ENCODE measurements at places on chromosomes 7 and 10. TPM values are rescaled to one million over a fixed set of nuclear protein-coding genes. Genes with fewer than 3 reads are reported as not detected.
A peak's percentile ranks its signal among the peaks of the same experiment; 100 is the strongest.

DNA sequence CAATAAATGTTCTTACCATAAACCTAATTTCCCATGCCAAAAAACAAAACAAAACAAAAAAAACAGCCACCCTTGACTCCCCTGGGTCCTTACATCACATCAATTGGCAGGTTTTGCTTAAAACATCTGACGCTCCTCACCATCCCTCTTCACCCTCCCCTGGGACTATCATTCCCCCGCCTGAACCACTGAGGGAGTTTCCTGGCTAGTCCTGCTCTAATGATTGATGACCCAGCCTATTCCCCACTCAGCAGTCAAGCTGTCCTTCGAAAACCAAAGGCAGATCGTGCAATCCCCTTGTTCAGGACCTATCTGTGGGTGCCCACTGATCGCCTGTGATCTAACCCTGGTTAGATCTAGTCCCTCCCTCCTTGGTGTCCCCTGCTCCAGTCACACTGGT is 11.2 kb upstream of the FRMPD2 start:
- no peak for DNase-seq

- no peak for DNase-seq
These were observed 276.5 kb downstream of the MAGI2 start for GRCh38 chr7:79176859-79177477.

DNA sequence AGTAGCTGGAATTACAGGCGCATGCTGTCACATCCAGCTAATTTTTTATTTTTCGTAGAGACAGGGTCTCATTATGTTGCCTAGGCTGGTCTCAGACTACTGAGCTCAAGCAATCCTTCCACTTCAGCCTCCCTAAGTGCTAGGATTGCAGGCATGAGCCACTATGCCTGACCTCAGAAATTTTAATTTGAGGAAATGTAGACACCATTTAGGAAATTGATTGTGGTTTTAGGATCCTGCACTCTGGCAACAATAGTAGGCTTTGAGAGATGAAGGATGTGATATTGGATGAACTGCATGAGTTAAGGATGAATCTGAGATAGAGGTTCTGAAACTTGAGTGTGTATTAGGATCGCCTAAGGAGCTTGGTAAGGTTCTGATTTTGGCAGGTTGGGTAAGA is 66.5 kb downstream of the PPP1R9A start:
- DNase-seq, result no peak

The BMPER gene
- 3.8 TPM for total RNA-seq

GRCh38 chr7:35646289-35647023 is 48.5 kb downstream of the HERPUD2 start:
- DNase-seq, result no peak

DNA sequence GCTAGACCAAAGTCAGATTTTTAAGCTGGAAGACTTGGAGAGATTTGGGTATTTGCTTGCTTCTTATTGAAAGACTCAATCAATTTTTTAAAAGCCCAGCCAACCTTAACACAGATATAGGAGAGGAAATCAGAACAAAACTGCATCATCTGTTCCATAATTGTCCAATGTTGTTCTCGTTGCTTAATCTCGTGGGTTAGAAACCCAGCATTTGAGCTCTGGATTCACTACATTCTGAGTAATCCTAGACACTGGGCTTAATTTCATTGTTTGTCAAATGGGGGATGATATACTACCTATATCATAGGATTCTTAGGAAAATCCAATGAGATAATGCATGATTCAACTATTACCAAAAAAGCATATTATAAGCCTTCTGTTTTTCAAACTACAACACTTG is 48.9 kb downstream of the CALD1 start:
- no peak for DNase-seq

GRCh38 chr7:138247568-138248333 is 171.5 kb downstream of the AKR1D1 start:
- no peak for DNase-seq

The CALY gene
- total RNA-seq, result not detected

The NXPH1 gene
- not detected for total RNA-seq

- DNase-seq, result peak; percentile 48
These were observed 124.6 kb upstream of the LANCL2 start for GRCh38 chr7:55240418-55241142.

The ZNF22 gene
- 19.3 TPM for total RNA-seq

The ZKSCAN5 gene
- 6.3 TPM for total RNA-seq

DNA sequence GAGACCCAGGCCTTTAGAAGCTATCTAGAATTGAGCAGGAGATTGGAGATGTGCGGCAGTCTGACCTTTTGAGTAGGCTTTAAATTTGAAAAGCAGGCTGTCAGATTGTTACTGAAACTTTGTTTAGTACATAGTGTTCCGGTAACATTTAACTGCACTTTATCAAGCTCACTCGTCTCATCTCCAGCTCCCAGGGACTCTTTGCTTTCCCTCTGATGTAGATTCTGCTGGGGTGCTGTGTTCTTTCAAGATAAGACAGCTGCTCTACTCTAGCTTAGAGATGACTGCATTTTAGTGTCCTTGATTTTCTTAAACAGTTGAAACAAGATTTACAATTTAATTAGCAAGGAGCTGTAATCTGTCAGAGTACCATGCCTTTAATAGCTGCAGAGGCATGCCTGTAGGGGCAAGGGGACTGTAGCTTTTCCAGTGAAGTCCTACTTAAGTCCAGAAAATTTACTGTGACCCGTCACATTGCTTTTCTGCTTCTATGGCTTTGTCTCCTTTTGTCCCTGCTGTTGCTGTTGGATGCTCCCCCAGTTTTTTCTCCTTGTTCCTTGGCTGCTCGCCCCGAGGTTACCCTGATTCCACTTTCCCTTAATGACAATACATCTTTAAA is 56.4 kb upstream of the MTPN start:
- DNase-seq, result no peak

GRCh38 chr10:93813507-93814465 is 56.0 kb downstream of the LGI1 start:
- DNase-seq, result peak; percentile 62

The OR13A1 gene
- total RNA-seq, result not detected

GRCh38 chr7:126658684-126659083 is 594.1 kb downstream of the GRM8 start:
- no peak for DNase-seq

DNA sequence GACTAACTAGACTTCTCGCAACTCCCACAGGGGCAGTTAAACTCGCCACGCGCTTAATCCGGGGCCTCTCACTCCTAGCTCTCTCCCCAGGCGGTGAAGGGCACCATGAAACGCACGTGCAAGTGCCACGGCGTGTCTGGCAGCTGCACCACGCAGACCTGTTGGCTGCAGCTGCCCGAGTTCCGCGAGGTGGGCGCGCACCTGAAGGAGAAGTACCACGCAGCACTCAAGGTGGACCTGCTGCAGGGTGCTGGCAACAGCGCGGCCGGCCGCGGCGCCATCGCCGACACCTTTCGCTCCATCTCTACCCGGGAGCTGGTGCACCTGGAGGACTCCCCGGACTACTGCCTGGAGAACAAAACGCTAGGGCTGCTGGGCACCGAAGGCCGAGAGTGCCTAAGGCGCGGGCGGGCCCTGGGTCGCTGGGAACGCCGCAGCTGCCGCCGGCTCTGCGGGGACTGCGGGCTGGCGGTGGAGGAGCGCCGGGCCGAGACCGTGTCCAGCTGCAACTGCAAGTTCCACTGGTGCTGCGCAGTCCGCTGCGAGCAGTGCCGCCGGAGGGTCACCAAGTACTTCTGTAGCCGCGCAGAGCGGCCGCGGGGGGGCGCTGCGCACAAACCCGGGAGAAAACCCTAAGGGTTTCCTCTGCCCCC is 19.5 kb downstream of the WNT8B start:
- DNase-seq, result peak; percentile 62

DNA sequence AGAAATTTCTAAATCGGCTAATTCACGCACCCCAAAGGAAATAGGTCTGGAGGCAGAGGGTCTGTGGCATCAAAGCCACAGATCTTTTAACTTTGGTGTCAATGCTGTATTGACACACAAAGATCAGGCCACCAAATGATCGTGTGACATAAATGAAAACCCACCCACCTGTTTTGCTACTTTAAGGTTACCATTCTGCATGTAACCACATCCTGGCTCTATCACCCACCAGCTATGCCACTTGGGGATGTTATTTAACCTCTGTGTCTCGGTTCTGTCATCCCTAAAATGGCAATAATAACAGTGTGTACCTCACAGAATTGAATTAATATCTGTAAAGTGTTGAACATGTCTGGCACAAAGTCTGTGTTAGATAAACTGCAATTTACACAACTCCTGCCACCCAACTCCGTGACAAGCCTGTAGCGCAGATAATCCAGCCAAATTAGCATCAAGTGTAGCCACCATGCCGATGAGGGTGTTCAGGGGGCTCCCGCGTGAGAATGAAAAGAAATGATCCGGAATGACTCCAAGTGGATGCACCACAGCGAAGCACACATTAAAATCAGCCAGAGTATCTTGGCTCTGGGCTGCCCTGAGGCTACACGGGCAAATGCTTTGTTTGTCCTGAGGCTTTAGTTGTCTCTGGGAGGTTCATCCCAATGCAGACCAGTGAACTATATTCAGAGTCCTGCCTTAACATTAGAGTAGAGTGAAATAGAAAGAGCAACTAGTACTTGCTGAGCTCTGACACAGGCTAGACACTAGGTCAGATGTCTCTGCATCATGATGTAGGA is 158.4 kb upstream of the NEBL start:
- DNase-seq, result no peak
